HCEC 1CT (cell line): ENCODE measurements at places on chromosomes 5 and 9.

DNA sequence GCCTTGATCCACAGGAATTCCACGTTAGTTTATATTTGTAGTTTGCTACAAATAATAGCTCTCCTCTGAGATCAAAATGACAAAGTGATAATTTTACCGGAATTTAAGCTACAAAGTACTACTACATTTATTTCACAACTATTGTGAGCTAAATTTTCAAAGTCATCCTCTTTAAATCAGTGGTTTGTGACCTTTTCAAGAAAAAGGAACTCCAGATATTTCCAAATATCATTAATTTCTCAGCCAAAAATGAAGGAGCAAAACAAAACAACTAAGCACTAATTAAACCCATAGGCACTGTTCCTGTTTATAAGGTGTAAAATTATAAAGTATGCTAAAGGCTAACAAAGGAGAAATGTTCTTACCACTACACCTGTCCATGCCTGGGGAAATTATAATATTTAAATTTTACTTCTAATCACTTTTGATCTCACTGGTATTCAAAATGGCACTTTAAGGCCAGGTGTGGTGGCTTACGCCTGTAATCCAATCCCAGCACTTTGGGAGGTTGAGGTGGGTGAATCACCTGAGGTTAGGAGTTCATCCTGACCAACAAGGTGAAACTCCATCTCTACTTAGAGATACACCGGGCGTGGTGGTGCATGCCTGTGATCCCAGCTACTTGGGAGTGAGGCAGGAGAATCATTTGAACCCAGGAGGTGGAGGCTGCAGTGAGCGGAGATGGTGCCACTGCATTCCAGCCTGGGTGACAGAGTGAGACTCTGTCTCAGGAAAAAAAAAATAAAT lies 77.5 kb downstream of the CEMIP2 start:
- DNase-seq, result no peak

DNA sequence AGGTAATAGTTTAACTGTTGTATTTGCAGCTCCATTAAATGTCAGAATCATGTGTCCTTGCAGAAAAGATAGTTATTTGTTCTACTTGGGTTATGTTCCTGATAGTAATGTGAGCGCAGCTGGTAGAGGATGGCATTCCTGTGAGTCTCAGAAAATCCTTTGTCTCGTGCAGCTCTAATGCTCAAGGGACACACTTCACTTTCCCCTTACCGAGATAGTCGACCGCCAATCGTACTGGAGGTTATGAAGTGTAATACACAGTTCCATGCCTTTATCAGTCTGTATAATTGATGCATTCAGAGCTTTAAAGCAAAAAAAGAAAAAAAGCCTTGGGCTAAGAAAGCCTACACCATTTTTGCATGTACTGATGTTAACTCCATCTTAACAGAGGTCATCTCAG lies 60.2 kb upstream of the SRP19 start:
- DNase-seq, result no peak

DNA sequence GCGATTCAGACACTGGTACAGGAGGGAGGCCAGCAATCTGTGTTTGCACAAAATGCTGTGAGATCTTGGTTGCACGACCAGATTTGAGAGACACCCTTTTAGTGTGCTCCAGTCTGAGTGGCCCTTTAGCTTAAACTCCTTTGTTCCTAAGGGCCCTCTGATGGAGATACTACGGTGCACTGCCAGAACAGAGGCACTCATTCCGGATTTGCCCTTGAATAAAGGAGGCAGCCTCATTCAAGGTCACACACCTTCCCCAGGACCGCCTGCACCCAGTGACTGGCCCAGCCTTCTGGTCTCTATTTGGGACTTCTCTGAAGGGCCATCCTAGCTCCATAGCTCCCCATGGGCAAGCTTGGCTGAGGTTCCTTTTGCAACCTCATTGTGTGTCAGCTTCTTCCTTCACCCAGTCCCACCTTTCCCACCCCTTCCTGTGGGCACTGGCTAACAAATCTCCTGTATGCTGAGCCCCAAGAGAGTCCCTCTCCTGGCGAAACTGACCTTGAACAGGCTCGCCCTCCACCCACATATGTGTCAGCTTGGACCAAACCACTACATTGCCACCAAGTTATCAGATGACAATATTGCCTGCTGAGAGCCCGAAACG lies 191.7 kb downstream of the GABBR2 start:
- no peak for DNase-seq

DNA sequence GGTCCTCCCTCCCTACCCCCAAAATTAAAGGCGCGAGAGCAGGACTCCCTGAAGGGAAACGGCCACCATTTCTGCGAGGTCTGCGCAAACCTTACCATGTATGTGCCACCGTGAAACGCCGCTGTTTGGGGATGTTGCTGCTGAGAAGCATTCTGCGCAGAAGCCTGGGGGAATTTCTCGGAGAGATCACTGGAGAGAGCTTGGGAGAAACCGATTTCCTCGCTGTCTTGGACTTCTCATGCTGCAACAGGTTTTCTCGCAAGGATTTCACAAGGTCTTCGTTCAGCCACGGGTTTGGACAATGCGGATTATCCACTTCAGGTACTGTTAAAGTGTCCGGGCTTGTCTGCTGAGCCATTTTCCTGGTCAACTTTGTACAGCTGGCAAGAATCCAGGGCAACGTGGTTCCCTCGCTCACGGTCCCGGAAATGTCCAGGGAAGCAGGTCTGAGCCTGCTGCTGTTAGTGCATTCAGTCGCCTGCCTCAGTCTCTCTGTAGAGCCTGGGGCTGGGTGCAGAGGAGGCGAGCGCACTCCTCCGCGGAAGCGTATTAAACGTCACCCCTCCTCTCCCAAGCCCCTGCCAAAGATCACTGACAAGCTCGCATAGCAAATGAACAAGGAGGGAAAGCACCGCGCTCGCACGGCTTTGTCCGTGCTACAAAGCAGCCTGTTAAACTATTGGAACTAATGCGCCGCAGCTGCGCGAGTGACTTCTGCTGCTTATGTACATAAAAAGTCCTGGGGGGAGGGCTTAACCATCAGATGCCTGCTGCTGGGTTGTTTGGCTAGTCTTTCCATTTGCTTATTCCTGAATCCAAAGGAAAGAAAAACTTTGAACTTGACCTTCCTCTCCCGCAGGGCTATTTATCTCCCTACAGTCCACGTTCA lies 125.1 kb downstream of the PDE4D start:
- DNase-seq, result peak; percentile 71

- DNase-seq, result no peak
Measured at GRCh38 chr9:95551406-95551805, 34.6 kb upstream of the PTCH1 start.

DNA sequence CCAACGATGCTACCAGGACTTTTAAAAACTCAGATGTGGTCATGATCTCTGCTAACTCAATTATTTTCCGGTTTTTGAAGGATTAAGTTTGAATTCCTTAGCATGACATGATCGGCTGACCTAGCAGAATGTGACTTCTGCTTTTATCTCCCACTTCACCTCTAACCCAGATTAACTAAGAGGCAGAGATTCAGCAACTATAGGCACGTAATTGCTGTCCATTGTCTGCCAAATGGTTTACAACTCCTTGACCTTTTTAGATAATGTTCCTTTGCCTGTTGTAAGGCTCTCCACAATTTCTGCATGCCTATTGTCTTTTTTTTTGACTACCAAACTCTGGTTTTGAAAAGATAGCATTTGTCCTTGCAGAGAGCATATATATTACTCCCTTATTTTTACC lies 268.2 kb downstream of the BRINP1 start:
- no peak for DNase-seq

GRCh38 chr5:156476158-156476551 lies 149.2 kb downstream of the SGCD start:
- DNase-seq, result no peak

DNA sequence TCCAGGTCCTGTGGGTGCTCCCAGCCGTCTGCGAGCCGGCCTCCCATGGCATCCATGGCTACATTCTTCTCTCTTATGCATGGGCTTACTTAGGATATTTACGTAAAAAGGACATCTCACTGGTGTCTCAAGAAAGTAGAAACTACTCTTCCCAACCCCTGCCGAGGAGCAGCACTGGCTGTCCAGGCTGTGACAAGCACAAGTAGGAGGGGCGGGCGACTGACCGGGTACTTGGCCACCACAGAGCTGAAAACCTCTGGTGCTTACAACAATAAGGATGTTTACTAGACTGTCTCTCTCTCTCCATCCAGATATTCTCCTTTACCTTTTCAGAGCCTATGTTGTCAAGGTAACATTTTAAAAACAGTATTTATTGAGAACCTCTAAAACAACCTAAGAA lies 56.3 kb upstream of the TBC1D9B start:
- no peak for DNase-seq

GRCh38 chr5:31477971-31478370 lies 53.9 kb downstream of the DROSHA start:
- DNase-seq, result no peak
